Hematopoietic multipotent progenitor cell treated with erythropoietin and hydrocortisone succinate and interleukin-3 and kit ligand, for 15 days (in vitro differentiated cells): ENCODE measurements at places on chromosomes 5 and 9.

- no peak for DNase-seq
These were observed 74.8 kb upstream of the PIK3R1 start for GRCh38 chr5:68140763-68141162.

- no peak for DNase-seq
These were observed 167.8 kb downstream of the DOCK2 start for GRCh38 chr5:169804861-169805260.

GRCh38 chr5:31023105-31023504 is 170.4 kb upstream of the CDH6 start:
- DNase-seq = no peak

DNA sequence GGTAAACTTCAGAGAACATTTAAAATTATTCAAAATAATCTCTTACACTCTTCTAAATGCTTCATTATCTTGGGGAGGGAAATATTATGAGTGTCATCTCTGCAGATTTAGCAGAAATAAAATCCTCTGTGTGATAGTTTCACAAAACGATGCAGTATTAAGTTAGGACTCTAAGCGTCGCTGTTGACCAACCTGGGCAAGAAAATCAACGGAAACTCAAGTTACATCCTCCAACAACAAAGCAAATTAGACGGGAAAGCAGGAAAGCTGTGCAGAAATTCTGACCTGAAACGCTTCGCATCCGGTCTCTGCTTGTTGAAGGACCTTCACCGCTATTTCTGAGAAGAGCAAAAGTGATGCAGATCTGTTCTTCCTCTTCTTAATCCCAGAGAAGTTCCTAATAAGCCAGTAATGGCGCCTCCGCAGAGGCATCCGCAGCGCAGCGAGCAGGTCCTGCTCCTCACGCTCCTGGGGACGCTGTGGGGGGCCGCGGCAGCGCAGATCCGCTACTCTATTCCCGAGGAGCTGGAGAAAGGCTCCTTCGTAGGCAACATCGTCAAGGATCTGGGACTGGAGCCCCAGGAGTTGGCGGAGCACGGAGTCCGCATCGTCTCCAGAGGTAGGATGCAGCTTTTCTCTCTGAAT is at the start of gene PCDHGA6:
Gene PCDHGA6, plus strand, starts transcription at position 219 of the 645 bp plus-strand sequence. Its CDS starts 193 bp downstream, at position 412.
- no peak for DNase-seq

GRCh38 chr5:148060881-148061280 is 2.9 kb upstream of the SPINK5 start:
- no peak for DNase-seq

GRCh38 chr5:128144491-128144890 is 60.9 kb downstream of the SLC12A2 start:
- DNase-seq = no peak

GRCh38 chr9:122929796-122930354 is 1.4 kb downstream of the ZBTB26 start:
- DNase-seq = no peak

GRCh38 chr5:78765116-78765515 is 116.5 kb upstream of the LHFPL2 start:
- DNase-seq = no peak

DNA sequence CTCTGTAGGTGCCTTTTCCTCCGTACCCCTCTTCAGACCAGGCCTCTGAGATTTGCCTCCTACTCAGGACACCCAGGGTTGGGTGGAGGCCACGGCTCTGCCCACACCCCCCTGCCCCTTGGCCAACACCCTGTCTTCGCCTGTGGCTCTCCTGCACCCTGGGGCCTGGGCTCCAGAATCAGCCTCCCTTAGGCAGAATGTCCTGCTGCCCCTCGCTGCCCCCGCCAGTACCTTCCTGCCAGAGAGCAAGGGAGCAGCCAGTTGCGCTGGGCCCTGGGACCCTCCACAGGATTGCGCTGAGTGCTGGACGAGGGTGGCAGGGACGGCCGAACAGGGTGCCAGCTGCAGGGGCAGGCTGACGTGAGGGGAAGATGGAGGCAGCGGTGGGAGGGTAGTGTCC is 53.5 kb downstream of the COL5A1 start:
- no peak for DNase-seq

DNA sequence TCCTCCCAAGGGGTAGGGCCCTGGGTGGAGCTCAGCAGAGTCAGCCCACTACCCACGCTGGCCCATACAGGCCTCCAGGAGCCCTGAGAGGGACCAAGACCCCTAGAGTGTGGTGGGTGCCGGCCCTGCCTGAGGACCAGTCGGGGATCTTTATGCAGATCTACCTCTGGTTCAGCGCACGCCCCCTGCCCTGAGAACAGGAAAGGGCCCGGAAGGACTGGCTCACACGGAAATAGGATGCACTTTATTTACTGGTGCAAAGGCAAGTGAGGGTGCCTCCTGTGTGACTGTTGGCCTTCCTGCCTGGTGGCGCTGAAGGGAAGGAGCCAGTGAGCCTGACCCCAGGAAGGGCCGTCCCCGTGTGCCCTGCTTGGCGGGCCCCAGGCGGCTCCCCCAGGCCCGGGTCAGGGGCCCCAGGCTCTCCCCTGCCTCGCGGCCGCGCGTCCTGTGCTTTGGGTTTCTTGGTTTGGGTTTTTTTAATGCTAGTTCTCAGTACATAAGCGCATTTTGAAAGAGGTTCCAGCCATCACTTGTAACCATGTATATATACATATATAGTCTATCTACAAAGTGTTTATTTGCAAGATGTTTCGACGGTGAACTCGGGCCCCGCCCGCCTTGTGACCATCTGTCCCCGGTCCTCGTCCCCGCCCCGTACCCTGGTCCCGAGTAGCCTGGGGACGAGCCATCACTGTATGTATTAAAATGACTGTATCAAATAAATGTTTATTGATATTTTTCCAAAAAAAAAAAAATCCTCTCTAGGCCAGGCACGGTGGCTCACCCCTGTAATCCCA is 76.4 kb upstream of the ROR2 start:
- DNase-seq = no peak

DNA sequence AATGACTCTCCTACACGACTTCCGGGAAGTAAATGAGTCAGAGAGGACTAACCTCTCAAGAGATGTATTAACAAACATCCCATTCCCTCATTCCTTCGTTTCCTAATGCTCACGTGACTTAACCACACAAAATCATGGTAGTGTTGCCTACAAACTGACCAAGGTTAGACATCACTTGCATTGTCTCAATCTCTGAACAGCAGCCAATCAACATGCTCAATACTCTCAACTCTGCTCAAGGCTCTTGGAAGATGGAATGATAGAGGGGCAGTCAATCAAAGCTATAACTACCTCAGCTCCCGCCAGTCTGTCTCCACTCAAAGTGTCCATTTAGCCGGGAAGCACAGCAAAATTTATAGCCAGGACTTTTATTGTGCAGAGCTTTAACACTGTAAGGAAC is 143.8 kb upstream of the PIK3R1 start:
- DNase-seq = no peak

- no peak for DNase-seq
These were observed 80.4 kb upstream of the OSMR start for GRCh38 chr5:38765399-38765861.

GRCh38 chr9:71514344-71514975 is 253.9 kb downstream of the CEMIP2 start:
- DNase-seq = no peak

- peak; percentile 29 for DNase-seq
These were observed 21.0 kb upstream of the SCGB3A2 start for GRCh38 chr5:147857302-147858129.

DNA sequence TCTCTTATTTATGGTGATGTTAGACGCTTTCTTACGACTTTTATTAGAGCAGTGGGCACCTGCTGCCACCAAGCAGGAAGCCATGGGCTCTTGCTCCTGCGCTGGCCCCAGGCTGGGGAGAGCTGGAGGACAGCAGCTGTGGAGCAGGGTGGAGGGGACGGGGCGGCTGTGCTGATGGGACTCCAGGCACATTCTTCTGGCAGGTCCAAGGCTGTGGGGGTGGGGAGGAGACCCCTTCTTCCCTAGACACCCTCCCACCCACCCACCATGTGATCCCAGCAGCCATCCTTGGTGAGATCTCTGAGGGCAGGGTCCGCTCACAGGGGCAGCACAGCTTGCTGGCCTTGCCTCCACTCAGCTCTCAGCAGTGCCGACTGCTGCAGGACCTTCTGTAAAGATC is 192.6 kb upstream of the IRX4 start:
- no peak for DNase-seq

GRCh38 chr5:34552686-34553085 is 103.4 kb upstream of the RAI14 start:
- DNase-seq = no peak

- no peak for DNase-seq
These were observed 7.5 kb downstream of the SLC6A19 start for GRCh38 chr5:1208743-1209488.

DNA sequence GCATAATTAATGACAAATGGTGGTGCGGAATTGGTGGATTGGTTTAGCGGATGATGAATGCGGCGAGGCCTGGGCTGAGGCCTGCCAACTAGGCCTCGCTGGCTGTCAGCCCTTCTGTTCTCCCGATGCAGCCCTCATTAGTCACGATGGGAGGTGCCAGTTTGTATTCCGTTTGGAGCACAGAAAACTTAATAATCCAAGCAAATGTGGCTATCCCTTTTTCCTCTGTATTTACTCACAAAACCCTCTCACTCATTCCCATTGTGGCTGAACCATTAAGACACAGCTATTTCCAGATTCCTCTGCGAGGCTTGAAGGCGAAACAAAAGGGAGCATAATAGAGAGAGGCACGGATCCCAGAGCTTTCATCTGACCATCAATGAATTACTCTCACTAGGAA is 114.3 kb downstream of the MVB12B start:
- no peak for DNase-seq

DNA sequence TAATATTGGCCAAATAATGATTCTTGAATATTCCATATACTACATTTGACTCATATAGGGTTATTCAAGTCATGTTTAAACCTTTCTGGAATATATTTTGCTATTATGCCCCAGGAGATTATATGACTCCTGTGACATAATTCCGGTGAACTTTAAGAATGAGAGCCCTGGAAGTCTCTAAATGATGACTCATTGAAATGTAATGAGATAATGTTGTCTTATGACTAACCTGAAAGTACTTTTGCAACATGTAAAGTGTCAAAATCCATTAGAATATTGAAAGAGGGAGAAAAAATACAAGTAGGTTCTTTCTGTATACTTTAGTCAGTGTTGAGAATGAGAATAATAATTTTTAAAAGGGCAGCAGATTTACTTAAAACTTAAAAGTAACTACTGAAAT is 830.4 kb downstream of the MAT2B start:
- no peak for DNase-seq

DNA sequence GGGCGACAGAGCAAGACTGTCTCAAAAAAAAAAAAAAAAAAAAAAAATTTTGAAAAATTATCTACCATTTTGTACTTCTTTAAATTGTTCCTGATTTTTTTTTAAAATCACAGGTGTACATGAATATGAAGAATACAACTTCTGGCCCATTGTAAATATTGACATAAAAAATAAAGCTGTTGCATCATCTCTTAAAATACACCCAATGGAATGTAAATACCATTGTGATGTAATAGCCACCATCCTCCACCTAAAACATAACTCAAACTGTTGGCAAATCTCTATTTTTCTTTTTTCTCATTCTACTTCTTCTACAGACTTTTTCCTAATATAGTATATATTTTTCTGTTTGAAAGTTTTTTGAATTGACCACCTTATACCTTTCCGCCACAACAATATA is 61.0 kb upstream of the TEX48 start:
- no peak for DNase-seq

DNA sequence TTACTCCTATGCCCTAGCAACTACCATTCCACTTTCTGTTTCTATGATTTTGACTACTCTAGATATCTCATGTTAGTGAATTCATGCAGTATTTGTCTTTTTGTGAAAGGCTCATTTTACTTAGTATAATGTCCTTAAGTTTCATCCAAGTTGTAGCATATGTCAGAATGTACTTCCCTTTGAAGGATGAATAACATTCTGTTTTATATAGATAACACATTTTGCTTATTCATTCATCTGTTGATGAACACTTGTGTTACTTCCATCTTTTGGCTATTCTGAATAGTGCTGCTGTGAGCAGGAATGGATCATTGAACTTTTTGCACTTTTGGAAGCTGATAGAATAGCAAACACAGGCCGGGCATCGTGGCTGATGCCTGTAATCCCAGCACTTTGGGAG is 140.2 kb upstream of the MYO10 start:
- no peak for DNase-seq

DNA sequence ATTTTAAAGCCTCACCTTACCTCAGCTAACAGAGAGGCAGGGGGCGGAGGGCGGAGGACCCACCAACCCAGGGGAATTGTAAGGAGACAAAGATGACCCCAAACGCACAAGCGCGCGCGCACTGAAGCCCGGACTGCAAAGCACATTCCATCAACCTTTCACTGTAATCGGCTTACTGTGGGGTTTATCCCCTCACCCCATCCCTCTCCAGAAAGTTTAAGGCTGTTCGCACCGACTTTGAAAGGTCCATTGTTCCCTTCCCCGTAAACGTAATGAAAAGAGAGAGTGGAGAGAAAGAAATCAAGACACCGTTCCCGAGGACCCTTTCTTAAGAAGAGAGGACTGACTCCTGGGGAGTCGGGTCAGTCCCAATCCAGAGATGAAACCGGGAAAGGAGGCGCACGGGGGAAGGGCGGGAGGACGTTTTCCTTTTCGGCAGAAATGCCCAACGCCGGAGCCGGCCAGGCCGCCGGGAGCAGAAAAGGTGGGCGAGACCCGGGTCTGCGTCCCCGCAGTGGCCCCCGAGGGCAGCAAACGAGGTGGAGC is 464 bp downstream of the CEMIP2 start:
- DNase-seq = no peak

DNA sequence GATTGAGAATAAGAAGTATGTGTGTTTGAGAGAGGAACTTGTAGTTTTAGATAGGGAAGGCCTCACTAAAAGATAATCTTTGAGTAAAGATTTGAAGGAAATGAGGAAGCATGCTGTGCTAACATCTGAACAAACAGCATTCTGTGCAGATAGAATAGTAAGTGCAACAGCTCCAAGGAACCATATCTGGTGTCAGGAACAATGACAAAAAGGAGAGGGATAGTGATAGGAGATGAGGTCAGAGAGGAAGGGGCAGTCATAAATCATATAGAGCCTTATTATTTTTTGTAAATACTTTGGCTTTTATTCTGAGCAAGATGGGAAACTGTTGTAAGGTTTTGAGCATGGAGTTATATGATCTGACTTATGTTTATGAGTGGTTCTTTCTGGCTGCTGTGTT is 3.8 kb downstream of the MRPL22 start:
- no peak for DNase-seq

- DNase-seq = no peak
These were observed 29.9 kb upstream of the TNFSF8 start for GRCh38 chr9:114960276-114960675.

DNA sequence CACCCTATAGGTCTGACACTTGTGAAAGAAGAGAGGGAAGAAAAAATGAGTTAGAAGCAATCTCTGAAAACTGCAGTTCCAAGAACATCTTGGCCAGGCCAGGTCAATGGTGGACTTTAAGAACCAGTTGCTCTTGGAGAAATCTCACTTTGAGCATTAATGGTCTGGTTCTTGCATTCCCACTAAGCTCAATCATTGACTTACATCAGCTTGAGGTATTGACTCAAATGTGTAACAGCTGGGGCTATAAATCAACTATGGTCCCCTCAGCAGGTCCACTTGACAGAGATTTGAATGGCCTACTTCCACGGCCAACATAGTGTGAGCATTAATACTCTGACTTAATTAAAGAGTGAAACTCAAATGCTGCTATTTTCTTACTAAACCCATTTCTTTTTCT is 357.8 kb upstream of the RGMB start:
- DNase-seq = no peak
